ENCODE measurements at places on chromosomes 3 and 15.

- DNase-seq: no peak
These were observed 266 bp upstream of the ZBTB47 start for GRCh38 chr3:42653303-42653559.

DNA sequence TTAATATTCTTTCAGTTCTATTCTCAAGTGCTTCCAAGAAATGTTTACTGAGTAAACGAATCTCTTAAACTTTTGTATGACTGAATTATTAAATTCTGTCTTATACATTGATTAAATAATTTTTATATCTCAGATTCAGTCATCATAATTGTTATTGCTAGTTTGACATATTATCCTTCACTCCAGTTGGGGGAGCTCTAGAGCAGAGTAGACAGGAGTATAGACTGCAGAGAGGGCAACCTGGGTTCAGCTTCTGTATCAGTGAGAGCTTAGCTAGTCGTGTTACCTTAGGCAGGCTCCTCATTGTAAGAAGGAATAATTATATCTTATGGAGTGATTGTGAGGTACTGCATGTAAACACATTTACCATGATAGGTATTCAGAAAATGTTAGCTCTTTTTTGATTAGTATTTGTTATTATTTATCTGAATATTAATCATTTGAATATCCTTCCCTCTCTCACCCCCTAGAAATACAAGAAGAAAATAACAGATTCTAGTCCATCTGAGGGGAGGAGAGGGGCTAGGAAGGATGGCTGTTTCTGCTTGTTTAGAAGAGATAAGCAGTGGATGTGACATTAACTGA lies 31.0 kb upstream of the ZCWPW2 start:
- peak; percentile 33 for DNase-seq

DNA sequence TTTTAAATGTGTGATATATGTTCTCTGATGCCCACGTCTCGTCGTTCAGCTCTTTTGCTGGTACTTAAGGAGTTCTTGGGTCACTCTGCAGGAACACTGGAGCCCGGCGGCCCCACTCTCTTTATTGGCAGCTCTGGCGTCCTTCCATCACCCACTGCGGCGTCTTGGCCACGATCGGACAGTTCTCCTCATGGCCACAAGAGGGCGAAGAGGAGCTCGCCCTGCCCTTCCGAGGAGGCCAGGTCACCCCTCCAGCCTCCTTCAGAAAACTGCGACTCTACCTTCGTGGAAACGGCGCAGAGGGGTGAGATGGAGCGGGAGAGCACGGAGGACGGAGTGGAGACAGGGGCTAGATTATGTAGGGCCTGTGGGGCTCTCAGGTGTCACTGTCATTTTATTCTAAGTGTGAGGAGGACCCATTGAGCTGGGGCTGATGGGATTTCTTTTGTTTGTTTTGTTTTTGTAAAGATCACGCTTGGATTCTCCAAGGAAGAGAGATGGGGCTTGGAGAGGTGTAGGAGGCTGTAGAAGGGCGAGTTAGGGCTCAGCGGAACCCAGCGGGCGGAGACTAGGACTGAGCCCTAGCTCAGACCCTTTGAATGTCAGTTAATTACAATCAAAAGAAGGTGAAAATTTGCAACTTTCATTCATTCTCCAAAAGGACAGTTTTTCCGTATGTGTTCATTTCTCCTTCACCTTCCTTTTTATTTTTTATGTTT lies 28.0 kb upstream of the GABRA5 start:
- DNase-seq: peak; percentile 76

DNA sequence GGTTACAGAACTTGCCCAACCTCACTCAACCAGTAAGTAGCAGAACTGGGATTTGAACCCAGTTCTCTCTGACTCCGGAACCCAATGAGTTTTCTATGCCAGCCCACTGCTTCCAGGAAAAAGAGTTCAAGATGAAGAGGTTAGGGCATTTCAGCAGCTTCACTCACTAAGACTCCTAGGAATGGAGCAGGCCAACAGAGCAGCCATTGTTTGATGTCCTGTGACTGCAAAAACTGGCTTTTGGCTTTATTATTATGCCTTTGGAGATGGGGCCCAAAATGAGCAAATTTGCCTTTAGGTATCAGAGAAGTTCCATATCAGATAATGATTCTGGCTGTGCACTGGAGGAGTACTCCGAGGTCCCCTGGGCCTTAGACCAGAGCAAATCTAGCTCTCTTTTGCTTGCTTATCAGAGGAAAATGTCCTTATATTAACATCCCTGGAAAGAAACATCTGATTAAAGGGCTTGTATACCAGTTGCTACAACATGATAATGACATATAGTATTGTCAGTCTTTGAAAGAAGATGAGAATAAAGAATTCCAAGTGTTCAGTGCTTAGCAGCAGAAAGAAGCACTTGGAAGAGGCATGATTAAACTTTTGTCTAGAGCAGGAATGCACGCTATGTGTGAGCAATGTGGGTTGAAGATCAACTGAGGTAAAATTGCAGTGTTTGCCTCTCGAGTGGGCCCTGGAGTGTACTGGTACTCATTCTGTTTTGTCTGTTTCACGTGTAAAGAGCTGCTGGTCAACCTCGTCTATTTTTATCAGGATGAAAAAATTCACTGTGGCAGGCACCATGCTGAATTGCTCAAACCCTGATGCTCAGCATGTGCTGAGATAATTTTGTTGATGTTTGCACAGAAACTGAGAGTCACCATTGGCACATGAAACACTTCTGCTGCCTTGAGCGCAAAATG lies 21.8 kb upstream of the KLHL24 start:
- no peak for DNase-seq

DNA sequence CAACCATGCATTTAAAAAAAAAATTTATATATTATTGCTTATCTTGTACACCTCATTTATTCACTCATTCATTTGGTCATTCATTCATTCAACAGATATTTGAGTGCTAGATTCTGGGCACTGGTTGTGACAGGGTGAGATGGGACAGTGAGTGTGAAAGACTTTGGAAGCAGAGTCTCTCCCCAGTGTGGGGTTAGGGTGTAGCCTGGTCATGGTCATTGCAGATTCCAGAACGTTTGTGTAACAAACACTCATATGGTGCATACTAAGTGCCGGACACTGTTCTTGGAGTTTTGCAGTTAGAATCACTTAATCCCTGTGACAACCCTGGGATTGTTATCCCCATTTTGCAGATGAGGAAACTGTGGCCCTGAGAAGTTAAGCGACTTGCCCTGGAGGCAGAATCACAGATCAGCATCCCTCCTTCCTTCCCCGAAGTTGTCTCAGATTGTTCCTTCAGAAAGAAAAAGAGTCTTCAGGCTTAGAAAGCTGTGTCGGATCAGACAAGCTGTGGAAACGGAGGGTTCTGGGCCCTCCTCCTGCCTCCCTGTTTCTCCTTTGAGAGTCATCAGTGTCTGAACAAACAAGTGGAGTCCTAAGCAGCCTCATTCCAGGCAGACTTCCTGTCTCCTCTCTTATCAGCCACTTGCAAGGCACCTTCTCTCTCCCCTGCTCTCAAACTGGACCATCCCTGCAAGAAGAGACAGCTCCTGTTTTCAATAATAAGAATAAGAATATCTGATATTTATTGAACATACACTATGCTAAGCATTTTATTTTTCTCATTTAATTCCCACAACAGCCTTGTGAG lies 6.3 kb downstream of the LOXL1 start:
- no peak for DNase-seq

DNA sequence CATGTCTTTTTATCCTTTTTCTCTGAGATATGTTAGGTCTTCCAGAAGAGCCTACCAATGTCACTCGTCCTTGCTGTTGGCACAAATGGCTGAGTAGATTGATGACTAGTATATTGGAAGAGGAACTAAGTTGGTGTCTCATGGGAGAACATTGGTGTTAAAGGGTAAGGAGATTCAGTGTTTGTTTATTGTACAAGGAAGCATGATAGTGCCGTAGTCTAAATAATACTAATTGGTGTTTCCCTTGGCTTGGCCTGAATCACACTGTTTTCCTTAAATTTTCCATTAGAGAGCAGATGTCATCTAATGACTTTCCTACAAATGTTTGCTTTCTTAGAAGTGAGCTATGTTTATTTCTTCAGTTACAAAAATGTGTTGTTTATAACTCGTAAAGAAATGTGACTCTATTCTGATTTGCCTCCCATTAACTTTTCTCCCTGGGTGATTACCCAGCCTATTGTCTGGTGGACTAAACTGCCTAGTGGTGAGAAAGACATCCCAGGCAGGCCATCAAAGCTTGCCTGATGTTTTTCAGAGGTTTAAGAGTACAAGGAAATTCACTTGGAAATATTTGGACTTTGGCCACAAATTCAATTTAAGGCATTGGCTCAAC lies 28.7 kb downstream of the ADAMTSL3 start:
- no peak for DNase-seq

GRCh38 chr15:100255644-100256043 lies 86.1 kb downstream of the ADAMTS17 start:
- no peak for DNase-seq

- DNase-seq: no peak
These were observed 188.1 kb downstream of the USP13 start for GRCh38 chr3:179840985-179841384.

DNA sequence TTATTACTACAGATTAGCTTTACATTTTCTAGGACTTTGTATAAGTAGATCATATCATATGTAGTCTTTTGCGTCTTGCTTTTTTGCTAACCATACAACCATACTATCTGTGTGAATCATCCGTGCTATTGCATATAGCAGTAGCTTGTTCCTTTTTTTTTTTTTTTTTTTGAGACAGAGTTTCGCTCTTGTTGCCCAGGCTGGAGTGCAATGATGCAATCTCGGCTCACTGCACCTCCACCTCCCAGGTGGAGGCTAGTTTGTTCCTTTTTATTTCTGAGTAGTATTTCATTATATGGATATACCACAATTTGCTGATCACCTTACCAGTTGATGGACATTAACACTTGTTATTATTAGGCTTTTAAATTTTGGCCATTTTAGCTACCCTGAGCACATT lies 54.5 kb upstream of the TBL1XR1 start:
- DNase-seq: no peak
